Thoracic aorta (tissue), 2 donors: ENCODE measurements at places on chromosomes 6 and 20. TPM values are rescaled to one million over a fixed set of nuclear protein-coding genes. Genes with fewer than 3 reads are reported as not detected.

DNA sequence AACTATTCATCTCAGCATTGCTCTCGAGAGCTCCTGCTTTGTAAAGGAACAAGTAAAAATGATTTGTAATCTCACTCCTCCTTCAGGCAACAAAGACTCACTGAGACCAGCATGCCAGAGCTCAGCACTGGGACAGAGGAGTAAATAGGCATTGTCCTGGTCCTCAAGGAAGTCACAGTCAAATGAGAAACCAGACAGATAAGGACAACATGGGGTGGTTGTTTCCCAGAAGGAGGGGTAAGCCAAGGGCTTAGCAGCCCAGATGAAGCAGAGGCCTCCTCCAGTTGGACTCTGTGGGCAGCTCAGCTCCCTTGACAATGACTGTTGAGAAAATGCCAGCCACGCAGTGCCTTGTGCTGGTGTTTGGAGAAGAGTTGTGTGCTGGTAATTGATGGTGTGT, 425.7 kb upstream of the CHD6 start:
- H3K27ac ChIP-seq: no peak overlapping the region
- no peaks in the 10 kb centered on the region for H3K4me1 ChIP-seq
- no peaks in the 10 kb centered on the region for H3K27me3 ChIP-seq
- no peak overlapping the region for H3K4me3 ChIP-seq
- H3K36me3 ChIP-seq: no peaks in the 10 kb centered on the region
- DNase-seq: no peak

WFDC5 gene
- not detected for total RNA-seq

GRCh38 chr20:431012-431904, 23.2 kb downstream of the RBCK1 start:
- no peak overlapping the region for H3K4me3 ChIP-seq
- no peak overlapping the region for H3K27ac ChIP-seq
- H3K4me1 ChIP-seq: no peaks in the 10 kb centered on the region
- no peaks in the 10 kb centered on the region for H3K27me3 ChIP-seq
- peaks cover 26% of the 10 kb centered on the region for H3K36me3 ChIP-seq

- H3K27me3 ChIP-seq: no peaks in the 10 kb centered on the region
- H3K27ac ChIP-seq: no peak overlapping the region
- H3K36me3 ChIP-seq: no peaks in the 10 kb centered on the region
- H3K4me1 ChIP-seq: no peaks in the 10 kb centered on the region
These were observed 38.1 kb downstream of the CRYBG1 start for GRCh38 chr6:106398621-106399020.

WFDC12 gene
- not detected for total RNA-seq

- no peaks in the 10 kb centered on the region for H3K27me3 ChIP-seq
- H3K36me3 ChIP-seq: no peaks in the 10 kb centered on the region
- peaks cover 24% of the 10 kb centered on the region for H3K4me1 ChIP-seq
These were observed 83.7 kb upstream of the MPC1 start for GRCh38 chr6:166466178-166467122.

- peaks cover 20% of the 10 kb centered on the region for H3K4me1 ChIP-seq
- peak; percentile 40 for DNase-seq
- H3K27ac ChIP-seq: peak overlapping the region; percentile 83
- H3K4me3 ChIP-seq: peak overlapping the region; percentile 44
- no peaks in the 10 kb centered on the region for H3K27me3 ChIP-seq
- H3K36me3 ChIP-seq: no peaks in the 10 kb centered on the region
These were observed 97.5 kb downstream of the ARMC2 start for GRCh38 chr6:108945681-108946159.

DNA sequence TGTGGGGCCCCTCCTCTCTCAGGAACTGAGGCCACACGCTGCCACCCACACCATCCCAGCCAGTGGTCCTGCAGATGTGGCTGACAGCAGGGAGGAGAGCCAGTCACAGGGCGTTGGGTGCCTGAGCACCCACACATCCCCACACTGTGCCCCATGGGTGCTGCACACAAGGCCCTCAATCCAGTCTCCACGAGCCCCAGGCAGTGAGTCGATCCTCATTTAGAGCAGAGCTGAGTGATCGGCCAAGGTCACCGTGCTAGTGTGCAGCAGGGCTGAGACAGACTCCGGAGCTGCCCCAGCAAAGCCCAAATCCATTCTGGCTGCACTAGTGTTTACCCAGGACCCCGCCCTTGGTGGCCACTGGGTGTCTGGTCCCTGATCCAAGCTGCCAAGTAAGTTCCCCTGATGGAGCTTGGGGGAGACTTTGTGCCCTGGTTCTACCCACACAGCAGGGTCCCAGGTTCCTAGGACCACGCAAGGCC, 9.0 kb downstream of the C20orf203 start:
- no peaks in the 10 kb centered on the region for H3K27me3 ChIP-seq
- no peak for DNase-seq
- H3K27ac ChIP-seq: no peak overlapping the region
- no peaks in the 10 kb centered on the region for H3K36me3 ChIP-seq
- no peaks in the 10 kb centered on the region for H3K4me1 ChIP-seq

DNA sequence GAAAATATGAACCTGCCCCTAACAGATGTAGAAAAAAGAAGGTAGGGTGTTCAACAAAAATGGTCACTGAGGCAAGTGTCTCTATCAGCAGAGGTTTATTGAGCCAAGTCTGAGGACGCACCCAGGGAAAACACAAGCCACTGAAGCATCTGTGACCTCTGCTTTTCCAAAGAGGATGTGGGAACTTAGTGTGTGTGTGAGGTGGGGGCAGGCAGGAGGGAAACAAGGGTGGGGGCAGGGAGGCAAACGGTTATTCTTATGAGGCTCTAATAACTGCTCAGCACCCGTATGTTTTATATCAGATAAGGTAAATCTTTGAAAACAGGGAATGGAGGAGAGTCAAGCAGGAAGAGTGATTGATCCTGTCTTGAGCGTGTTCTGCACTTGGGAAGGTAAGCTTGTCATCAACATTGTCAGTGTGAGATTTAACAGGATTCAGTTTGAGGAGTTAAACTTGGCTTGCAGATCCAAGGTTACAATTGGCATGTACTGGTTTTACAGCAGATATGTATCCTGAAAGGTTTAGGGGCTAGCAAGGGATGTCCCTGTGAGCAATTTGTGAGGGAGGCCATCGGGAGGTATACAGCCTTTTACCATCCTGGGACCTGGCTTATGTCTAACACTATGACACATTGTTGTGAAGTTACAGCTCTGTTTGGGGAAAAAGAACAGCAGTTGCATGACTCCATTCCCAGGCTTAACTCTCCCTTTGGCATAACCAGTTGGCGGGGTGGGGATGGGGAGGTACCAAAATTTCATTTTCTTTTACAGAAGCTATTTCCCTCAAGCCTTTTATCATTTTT, 33.7 kb downstream of the NINL start:
- H3K27ac ChIP-seq: no peak overlapping the region
- no peak for DNase-seq
- H3K4me1 ChIP-seq: peaks cover 8% of the 10 kb centered on the region
- H3K36me3 ChIP-seq: no peaks in the 10 kb centered on the region

GRCh38 chr6:12557765-12558164, 158.8 kb upstream of the PHACTR1 start:
- no peak for DNase-seq
- no peaks in the 10 kb centered on the region for H3K27me3 ChIP-seq
- no peak overlapping the region for H3K27ac ChIP-seq
- H3K36me3 ChIP-seq: no peaks in the 10 kb centered on the region

SYNDIG1 gene
- 5.4 TPM for total RNA-seq

BPIFA1 gene
- total RNA-seq: not detected

DNA sequence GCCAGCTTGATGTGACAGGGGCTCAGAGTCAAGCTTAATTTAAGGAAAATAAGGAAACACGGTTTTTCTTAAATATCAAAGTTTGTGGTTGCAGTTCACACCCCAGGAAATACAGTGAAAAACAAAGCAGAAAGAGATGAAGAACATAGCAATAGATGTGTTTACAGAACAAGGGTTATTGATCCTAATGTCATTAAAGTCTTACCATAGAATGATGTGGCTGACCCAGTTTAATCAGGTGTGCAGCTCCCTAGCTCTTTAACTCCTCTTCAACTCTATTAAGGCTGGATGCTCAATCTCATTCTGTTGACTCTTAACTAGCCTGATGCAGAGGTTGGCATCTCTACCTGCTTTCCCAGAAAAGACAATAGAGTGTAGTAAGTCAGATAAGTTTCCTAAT, 7.5 kb upstream of the GTF3C6 start:
- no peaks in the 10 kb centered on the region for H3K4me1 ChIP-seq
- H3K36me3 ChIP-seq: no peaks in the 10 kb centered on the region
- DNase-seq: no peak
- no peak overlapping the region for H3K4me3 ChIP-seq

GRCh38 chr6:162705736-162706135, 21.8 kb downstream of the PRKN start:
- no peak for DNase-seq
- no peaks in the 10 kb centered on the region for H3K36me3 ChIP-seq
- H3K4me1 ChIP-seq: no peaks in the 10 kb centered on the region
- no peak overlapping the region for H3K4me3 ChIP-seq
- H3K27ac ChIP-seq: no peak overlapping the region
- H3K27me3 ChIP-seq: no peaks in the 10 kb centered on the region

CLVS2 gene
- not detected for total RNA-seq

ADGRF1 gene
- not detected for total RNA-seq

LAMA2 gene
- total RNA-seq: 111 TPM
